ENCODE measurements at places on chromosomes 3 and 15.

- DNase-seq: no peak
These were observed 87.6 kb upstream of the TLE3 start for GRCh38 chr15:70185251-70185711.

DNA sequence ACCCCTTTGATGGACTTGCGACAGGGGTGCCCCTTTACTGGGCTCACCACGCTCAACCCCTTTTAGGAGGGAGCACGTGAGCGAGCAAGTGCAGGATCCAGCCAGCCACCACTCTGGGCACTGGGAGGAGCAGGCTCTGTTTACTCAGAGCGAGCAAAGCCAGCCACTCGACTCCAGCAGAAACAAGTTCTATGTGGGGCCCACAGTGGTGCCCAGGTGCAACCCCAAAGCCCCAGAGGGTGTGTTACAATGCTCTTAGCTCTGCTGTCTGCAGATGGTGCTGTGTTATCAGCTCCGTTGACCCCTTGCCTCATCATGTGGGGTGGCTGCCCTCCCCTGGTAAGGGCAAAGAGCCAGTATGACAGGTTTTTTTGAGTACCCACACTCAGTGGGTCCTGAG lies 120.3 kb upstream of the SUCLG2 start:
- no peak for DNase-seq

DNA sequence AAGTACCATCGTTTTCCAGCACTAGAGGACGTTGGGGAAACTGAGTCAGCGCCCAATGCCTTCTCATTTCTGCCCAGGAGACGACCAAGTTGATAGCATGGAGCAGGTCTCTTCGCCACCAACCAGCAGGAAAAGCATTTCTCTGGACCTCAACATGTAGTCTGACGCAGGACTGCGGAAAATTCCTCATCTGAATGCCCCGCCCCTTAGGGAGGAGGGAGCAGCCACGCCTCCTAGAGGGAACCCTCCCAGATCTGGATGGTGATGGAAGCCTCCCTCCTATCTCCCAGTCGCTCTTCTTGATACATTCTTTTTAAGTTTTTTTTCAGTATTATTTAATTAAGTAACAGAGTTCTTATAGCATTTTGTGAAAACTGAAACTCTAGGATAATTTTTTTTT lies 17.4 kb upstream of the MINDY4B start:
- DNase-seq: no peak

- no peak for DNase-seq
These were observed 1.5 kb downstream of the MYL3 start for GRCh38 chr3:46861605-46862368.

DNA sequence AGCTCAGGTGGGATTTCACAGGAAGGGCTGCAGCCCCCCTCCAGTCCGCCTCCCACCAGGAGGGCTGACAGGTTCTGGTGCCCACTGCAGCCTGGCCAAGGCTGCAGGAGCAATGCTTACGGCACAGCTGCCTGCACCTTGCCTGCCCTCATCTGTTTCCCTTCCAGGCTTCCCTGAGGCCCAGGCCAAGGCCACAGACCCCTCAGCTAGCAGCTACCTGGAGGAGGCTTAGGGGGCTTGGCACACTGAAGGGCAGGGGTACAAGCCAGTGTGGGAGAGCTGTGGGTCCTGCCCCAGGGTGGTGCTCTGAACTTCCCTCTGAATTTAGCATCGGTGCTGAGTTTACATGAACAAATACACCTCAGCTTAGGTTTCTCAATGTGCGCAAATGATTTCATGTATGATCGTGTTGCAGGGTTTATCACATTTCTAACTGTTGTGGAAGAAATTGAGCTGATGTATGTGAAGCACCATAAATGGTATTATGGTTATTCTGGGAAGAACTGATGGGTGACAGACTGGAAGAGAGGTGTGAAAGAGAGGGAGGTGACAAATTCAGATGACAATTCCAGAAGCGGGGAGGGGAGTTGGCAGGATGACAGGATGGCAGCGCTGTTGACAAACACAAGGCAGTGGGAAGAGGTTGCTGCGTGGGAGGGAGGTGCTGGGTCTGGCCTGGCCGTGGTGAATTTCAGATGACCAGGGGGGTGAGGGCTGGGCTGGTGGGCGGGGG lies 6.1 kb downstream of the RHCG start:
- DNase-seq: no peak

DNA sequence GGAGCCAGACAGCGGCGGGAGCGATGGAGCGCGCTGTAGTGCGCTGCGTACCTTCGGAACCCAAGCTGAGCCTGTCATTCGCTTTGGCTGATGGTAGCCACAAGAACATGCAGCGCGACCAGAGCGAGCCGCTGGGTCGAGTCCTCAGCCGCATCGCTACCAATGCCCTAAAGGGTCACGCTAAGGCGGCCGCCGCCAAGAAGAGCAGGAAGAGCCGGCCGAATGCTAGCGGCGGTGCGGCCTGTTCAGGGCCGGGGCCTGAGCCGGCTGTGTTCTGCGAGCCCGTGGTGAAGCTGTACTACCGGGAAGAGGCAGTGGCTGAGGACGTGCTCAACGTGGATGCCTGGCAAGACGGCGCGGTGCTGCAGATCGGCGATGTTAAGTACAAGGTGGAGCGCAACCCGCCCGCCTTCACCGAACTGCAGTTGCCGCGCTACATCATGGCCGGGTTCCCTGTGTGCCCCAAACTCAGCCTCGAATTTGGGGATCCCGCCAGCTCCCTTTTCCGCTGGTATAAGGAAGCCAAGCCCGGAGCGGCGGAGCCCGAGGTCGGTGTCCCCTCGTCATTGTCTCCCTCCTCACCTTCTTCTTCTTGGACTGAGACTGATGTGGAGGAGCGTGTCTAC lies 498 bp downstream of the PDE12 start:
- no peak for DNase-seq

DNA sequence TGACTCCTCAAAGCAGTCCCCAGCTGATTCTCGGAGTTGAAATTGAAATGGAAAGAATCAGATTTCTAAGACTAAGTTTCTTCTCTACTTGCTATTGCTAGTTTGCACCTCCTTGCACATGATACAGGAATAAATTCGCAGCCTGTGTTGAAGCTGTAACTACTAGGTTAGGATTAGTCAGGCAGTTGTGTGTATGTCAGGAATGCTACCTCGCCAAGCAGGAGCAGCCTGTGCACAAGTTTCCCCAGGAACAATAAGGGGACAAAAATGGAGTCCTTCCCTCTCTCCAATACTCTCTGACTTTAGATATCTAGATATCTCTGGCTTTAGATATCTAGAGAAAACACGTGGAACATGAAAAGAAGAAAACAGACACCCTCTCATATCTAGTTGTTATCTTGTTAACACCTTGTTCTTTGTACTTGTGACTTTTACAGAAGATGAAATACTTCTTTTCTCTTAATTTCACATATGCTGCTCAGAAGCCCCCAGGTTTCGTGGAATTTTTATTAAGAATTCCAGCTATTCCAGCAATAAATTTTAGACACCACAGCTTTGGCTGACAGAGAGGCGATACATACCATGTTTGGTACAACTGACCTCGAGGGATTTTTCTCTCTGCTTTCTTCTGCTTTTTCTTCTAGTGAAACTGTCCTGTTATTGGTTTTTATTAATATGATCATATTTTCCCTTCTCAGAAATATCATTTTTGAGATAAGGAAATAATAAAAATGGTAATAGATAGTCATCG lies 56.1 kb upstream of the CMSS1 start:
- no peak for DNase-seq

DNA sequence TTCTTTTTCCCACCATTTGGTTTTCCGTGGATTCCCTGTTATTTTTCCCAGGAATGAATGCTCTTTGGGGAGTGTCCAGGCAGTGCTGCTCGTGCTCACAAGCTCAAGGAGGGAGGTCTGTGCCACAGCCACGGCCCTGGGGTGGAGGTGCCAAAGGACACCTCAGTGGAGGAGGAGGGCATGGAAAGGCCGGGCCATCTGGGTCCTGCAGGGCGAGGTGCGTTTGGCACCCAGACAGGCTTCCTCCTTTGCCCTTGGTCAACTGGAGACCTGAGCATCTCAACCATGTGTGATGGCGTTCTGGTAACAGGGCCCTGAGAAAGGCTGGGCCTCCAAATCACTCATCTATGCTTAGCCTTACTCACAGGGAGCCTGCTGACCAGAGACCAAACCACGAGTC lies 25.4 kb downstream of the KY start:
- DNase-seq: no peak

- DNase-seq: no peak
These were observed 50.6 kb downstream of the CFAP20DC start for GRCh38 chr3:58999134-58999773.

DNA sequence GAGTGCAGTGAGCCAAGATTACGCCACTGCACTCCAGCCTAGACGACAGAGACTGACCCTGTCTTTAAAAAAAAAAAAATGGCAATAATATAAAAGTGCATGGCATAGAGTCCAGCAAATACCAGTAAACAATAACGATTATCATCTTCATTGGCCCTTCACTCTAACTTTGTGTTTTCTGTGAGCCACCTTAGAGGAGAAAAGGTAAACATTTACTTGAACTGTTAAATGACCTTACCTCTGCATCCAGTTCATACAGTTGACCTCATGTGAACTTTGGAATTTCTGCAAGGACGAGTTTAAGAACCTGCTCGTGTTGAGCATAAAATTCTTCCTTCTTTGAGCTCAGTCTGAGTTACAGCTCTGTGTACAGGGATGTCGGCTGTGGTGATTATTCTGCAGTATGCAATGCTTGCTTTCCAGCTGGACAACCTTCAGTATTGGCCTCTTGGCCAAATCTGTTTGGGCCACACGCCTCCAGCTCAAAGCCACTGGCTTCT lies 56.6 kb downstream of the RLBP1 start:
- DNase-seq: no peak

DNA sequence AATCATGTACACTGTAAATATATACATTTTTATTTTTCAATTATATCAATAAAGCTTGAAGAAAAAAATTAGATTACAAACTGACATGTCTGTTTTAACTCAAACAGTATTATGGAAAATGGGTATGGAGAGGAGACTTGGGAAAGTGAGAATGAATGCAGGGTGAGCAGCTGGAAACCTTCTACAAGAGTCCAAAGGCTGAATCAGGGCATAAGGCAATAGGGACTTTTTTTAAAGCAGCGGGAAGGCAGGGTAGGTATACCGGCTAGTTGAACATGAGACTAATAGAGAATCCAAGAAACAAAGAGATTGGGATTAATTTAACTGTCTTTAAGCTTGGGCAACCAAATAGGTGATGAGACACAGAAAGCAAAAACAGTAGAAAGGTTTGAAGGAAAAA lies 145.3 kb downstream of the NR1I2 start:
- DNase-seq: no peak

- DNase-seq: no peak
These were observed 543 bp downstream of the MEF2A start for GRCh38 chr15:99566157-99566897.

GRCh38 chr3:172216911-172217310 lies 177.5 kb downstream of the FNDC3B start:
- DNase-seq: no peak

DNA sequence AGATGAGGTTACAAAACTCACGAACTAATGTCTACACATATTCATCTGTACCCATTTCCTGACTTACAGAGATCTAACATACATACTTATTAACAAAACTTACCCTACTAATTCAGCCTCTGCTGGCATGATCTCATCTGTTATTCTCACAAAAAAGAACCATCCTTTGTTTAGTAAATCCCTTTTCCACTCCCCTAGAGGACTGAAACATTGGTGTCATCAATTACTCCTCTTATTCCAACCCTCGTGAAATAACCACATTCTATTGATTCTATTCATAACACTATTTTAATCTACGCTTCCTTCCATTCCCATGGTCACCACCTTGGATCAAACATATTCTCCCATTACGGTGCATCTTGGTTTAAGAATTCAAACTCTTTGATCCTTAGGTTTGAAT lies 505.9 kb downstream of the SI start:
- DNase-seq: no peak

GRCh38 chr3:110933821-110934426 lies 137.7 kb upstream of the NECTIN3 start:
- DNase-seq: no peak

DNA sequence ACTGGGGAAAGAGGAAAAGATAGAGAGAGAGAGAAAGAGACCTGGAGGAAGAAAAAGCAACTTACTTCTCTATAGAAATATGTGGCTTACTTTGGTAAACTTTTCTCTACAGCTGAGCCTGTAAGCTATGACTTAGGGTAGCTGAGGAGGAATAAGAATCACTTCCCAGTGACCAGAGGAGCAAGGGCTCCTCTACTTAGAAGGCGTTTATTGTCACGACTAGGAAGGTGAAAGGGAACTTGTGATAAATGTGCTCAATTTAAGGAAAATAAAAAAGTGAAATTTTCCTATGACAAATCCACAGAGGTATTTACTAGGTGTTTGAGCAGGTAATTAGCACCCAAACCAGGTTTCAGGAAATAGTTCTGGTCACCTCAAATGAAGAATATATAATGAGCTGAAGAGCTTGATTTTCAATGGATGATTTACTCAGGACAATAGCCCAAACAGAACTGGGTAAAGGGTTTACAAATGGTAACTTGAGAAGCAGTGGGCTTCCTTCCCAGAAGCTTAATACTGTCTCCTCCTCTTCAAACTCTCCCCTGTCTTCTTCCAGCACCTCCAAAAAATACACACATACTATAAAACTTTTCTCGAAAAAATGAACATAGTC lies 46.1 kb downstream of the SOX2 start:
- no peak for DNase-seq

DNA sequence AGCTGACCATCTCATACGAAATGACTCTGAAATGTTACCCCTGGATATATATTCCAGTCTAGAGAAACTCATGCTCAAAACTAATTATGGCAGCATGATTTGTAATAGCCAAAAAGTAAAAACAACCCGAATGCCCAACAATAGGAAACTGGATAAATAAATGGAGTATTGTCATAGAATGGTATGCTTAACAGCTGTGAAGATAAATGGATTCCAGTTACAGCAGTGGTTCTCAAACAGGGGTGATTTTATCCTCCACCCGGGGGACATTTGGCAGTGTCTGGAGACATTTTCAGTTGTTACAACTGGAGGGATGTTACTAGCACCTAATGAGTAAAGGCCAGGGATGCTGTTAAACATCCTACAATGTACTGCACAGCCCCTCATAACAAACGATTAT lies 52.3 kb upstream of the PIAS1 start:
- no peak for DNase-seq

DNA sequence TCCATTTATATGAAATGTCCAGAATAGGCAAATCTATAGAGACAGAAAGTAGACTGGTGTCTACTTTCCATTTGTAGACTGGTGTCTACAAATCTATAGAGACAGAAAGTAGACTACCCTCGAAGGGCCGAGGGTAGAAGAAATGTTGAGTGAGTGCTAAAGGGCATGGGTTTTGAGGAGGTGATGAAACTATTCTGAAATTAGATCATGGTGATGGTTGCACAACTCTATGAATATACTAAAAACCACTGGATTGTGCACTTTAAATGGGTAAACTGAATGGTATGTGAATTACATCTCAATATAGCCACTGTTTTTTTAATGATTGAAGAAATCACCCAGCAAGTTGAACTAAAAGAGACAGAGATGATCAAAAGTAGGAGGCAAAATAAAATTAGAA lies 27.9 kb downstream of the TP53BP1 start:
- DNase-seq: no peak

DNA sequence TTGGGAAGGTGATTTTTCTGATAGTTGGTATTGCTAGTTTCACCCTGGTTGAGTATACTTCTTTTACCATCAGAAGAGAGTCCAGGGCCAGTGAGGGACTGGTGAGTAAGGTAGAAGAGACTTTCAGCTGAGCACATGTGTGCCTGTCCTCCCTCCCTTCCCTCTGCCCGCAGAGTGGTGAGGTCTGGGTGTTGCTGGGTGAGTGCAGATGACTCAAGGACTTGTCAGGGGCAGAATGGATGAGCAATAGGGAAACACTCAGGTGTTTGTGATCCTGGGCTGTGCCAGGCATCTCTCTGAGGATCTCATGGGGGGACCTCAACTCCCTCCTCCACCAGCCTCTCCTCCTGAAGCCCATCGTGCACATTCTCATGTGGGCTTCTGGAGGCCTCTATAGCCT lies 76.0 kb upstream of the GSK3B start:
- DNase-seq: no peak
